ENCODE measurements at places on chromosomes 1 and 21.

GRCh38 chr1:222886194-222886854 lies 71.5 kb downstream of the DISP1 start:
- no peak for DNase-seq

DNA sequence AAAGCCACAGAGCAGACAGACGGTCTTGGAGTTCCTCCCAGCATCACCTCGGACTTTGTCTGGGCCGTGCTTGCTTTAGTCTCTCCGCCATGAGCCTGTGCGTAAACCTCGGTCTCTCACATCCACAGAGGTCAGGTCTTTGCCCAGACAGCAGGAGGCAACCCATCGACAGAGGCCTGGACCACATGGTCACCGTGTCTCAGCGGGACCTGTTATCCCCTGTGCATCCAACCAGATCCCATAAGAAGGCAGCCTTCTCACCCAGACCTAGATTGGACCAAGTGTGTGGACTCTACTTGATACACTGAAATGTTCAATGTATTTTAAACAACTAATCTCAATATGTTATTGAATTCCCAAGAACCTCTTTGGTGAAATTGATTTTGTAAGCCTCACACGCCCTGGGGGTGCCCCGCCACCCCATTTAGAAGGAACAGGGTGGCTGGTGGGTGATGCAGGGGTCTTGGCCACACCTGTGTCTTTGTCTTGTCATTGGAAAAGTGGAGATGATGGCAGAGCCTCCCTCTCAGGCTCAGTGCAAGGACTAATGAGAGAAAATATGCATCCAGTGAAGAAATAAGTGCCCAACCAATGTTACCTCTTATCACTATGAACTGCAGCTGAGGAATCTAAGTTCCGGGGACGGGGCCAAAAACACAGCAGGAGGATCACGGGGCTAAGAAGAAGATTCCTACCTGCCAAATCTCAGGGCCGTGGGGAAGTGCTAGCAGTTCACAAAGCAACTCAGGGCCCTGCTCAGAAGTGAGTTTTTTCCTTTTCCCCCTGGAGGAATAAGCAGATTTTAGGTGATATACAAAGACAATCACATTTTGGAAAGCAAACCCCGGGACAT lies 101.6 kb upstream of the BACE2 start:
- no peak for DNase-seq

DNA sequence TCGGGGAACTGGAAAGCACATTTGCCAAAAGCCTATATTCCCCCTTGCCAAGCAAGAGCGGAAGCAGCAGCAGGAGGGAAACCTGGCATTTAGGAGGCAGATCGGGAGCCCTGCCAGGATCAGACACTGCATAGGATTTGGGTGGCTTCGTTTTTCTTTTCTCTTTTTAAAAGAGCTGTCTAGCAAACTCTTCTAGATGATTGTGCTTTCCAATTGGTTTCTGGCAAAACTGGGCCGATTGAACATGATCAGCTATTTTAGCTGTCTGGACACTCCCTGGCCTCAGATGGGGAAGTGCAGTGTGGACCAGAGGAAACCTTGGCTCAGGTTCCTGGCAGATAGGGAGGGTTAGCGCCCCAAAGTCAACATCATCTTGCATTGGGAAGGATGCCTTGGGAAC lies 414.0 kb upstream of the KAZN start:
- DNase-seq, result no peak

GRCh38 chr1:40059338-40059959 lies 18.9 kb downstream of the CAP1 start:
- peak; percentile 79 for DNase-seq

DNA sequence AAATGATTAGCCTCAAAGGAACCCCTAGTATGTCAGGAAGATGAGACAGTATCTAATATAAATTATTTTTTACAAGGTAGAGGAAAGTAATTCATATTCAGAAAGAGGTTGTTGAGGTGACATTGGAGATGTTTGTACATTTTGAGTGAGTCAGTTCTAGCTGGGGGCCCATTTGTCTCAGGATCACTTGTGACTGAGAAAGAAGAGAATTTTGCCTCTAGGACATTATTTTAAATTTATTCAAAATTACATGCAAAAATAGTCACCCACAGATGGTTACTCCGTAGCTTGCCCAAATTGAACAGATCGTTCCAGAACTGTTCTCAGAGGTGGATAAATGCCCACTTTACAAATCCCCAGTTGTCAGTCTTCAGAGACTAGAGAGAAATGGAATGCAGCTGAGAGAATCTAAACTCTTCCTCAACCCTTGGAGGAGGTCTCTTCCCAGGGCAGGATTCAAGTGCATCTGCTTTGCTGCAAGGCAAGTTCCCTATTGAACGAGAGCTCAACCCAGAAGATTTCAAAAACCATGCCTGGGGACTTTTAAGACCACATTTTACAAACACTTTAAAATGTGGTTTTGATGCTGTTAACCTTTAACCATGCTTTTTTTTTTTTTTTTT lies 987.8 kb upstream of the ADAMTS5 start:
- DNase-seq, result no peak
